ENCODE measurements at places on chromosomes 16 and 17.

GRCh38 chr17:41190328-41190727, 641 bp downstream of the KRTAP9-1 start:
- no peak for DNase-seq

DNA sequence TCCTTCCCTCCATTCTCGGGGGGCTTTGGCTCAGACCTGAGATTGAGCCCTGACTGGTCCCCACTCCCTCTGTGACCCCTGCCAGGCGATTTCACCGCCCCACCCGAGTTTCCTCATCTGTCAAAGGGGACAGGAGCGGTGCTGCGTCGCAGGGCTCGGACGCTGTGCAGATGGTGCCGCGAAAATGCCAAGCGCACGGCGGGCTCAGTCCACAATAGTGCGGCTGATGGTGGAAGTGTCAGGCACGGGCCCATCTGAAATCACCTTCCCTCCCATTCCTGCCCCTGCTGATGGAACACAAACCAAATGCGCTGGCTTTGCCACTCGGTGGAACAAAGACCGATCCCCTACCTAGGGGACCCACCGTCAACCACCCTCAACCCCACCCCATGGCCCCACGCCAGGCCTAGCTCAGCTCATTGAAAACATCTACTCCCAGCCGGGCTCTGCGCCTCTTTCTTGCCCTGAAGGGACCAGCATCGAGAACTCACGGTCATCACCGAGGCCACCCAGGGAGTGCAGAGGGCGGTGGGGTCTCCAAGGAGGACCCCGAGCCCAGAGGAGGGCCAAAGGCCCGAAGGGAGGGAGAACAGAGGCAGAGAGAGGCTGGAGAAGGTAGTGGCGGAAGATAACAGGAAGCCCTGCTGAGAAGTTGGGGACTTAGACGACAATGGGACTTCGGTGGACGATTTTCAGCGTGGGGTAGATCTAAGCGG, 1.4 kb downstream of the CARHSP1 start:
- no peak for DNase-seq

- no peak for DNase-seq
Measured at GRCh38 chr16:85278839-85279238, 166.6 kb upstream of the CIBAR2 start.

DNA sequence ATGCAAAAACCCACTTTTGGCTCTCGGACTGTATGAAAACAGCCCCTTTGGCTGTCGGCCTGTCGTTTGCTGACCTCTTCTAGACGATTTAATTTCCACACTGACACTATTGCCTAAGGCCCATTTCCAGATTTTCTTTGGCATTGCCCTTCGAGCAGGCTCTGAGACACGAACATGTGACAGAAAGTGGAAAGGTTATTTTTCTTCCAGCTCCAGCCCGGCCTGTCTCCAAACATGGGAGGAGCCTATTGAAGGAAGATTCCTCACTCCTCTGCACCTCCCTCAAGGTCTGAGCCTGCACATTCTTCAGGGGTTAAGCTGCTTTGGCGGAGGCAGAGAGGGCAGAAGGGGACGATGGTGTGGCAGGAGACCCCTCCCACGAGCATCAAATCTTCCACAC, 85.9 kb upstream of the FOXF1 start:
- no peak for DNase-seq

DNA sequence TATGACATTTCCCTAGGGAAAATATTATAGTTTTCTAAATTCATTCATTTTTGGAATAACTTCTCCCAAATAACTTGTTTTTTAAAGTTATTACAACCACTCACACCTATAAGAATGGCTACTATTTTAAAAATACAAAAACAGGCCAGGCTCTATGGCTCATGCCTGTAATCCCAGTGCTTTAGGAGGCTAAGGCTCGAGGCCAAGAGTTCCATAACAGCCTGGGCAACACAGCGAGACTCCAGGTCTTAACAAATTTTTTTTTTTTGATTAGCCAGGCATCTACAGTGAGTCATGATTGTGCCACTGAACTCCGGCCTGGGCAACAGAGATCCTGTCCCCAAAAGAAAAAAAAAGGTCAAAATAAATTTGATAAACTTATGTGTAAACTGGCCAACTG, 43.6 kb upstream of the YPEL2 start:
- no peak for DNase-seq

Measured in cortex of kidney (tissue), 1 donor.